ENCODE measurements at places on chromosomes 7 and 10. TPM values are rescaled to one million over a fixed set of nuclear protein-coding genes. Genes with fewer than 3 reads are reported as not detected.

DNA sequence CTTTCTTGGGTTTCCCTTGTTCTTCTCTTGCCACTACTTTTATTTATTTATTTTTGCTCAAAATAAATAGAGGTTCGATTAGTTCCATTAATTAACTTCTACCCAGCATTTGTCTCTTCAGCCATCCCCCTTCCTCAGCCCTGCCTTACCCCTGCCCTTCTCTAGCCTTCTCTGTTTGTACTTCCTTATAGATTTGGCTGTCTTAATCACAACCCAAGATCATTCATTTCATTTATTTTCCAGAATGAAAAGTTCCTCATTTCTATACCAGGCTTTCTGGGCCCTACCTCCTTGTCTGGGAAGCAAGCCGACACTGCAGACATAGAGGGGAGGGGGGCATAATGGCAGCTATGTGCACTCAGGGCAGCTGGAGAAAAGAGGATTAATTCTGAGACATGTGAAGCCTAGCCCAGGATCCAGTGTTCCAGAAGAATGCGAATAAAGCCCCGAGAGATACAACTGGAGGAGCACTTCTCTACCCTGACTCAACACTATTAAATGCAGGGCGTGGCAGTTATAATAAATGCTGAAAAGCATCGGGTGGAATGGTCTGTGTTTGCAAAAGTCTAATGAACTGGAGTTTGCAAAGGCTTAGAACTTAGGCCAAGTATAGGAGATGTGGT is 6.4 kb upstream of the PDCD4 start:
- no peak for DNase-seq

- DNase-seq, result no peak
Measured at GRCh38 chr10:118459642-118460193, 117.6 kb upstream of the FAM204A start.

GRCh38 chr10:92773776-92774175 is 74.5 kb upstream of the EXOC6 start:
- no peak for DNase-seq

DNA sequence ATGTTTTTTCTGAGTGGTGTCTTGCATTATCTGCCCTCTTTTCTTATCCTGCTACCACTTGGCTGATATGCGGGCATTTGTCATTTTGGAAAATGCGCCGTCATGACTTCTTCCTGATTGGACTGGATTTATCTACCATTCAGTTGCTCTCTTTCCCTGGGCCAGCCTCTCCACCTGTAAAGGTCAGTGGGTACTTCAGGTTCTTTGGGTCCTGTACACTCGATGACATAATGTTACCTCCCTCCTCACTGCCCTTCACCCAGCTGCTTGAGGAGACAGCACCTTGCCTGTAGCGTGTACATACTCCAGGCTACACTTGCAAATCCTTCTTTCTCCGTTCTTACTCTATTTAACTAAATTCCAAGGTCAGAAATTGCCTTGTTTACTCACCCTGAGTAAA is 83.7 kb downstream of the RBM33 start:
- DNase-seq, result no peak

DNA sequence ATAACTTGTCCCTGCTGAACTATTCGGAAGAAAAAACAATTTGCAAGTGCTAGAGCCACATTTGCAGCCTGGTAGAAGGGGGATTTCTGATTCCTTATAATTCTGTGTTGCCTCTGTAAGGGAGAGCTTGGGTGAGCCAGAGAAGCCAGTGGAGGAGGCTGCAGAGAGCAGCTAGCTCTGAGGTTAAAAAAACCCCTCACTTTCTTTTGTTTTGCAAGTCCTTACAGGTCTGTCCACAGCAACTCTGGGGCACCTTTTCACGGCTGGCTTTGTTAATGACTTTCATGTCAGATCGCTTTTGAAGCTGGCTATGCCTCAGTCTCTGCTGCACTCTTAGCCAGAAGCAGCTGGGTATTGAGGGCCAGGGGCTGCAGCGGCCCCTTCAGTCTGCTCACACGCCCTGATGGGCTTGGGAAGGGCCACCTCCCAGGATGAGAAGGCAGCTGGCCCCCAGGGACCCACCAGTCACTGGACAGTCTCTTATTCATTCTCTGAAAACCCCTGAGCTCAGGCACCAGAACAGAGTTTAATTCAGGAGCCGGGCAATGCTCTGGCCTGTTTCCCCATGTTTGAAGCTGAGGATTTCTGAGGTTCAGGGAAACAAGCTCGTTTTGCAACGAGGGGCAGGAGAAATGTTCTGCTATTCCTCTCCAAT is 30.9 kb downstream of the TRIM8 start:
- DNase-seq, result peak; percentile 64

- DNase-seq, result no peak
Measured at GRCh38 chr7:142383841-142384492, 126.1 kb upstream of the PRSS58 start.

GRCh38 chr7:142328551-142328950 is 70.7 kb upstream of the PRSS58 start:
- DNase-seq, result no peak

The MEOX2 gene
- total RNA-seq, result 22.1 TPM

The GUSB gene
- total RNA-seq, result 35.7 TPM

The HYAL4 gene
- not detected for total RNA-seq

The NOC3L gene
- 22.2 TPM for total RNA-seq

The ZNF33B gene
- 8.5 TPM for total RNA-seq

The MYPN gene
- total RNA-seq, result not detected

The CYP2C8 gene
- 0.90 TPM for total RNA-seq

Measured in mesenteric fat pad (tissue), 1 donor.